ENCODE measurements at places on chromosomes 7 and 10.

GRCh38 chr10:132551808-132552130, 14.2 kb downstream of the INPP5A start:
- DNase-seq, result no peak

DNA sequence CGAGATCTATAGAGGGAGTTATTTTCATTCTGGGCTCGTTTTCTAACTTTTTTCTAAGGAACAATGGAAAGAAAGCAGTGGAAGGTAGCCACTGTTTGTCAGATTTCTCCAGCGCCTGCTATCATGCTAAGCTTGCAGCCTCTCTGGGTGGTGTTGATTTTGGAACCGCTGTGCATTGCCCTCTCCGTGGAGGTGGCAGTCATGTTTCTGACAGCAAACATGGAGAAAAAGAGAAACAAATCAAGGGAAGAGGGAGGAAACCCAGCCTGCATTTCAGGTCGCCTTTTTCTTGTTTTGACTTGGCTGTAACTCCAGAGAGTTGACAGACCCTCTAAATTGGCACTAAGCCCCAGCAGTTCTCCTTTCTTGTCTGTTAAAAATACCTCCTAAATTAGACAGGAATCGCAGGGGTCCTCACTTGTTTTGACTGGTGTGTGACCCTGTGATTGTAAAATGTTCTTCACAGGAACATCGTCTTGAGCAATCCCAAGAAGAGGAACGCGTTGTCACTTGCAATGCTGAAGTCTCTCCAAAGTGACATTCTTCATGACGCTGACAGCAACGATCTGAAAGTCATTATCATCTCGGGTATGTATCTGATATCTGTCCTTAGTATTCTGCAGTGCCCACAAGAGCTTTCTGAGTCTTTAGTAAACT, 4.8 kb downstream of the ECHDC3 start:
- DNase-seq, result no peak

DNA sequence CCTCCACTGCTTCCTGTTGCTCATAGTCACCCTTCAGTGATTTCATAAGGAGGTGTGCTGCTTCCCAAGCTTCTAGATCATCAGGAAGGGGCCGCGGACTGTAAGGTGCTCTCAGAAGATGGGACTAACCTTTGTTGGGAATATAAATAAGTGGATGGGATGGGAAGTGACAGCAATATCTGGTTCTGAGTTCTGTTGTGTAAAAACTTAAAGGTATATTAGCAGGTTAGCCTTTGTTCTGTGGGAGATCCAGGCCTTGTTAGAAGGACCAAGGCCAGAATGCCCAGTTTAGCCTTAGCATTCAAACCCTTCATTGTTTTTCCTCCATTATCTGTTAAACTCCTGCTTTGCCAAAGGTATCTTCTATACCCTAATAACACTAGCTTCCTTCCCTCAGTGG, 12.4 kb downstream of the BUB3 start:
- DNase-seq, result no peak

DNA sequence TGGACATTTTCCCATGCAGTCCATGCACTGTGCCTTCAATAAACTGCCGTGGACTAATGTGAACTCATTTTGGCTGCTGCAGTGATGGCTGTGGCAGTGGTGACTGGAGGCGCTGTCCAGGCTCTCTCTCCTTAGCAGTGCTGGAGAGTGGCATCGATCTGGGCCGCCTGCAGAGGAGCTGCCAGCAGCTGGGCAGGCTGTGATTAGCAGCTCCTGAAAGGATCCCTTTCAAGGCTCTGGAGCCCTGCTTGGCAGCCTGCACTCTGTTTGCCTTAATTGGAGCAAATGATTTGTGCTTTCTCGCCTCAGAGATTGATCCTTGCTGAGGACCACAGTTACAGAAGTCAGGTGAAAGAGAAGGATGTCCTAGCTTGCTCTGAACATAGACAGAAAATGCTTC, 130.1 kb upstream of the VWC2 start:
- no peak for DNase-seq
